ENCODE measurements at places on chromosomes 5 and 9.
A peak's percentile ranks its signal among the peaks of the same experiment; 100 is the strongest.

- no peak for DNase-seq
Observed at GRCh38 chr9:136578915-136579649, 33.2 kb upstream of the NOTCH1 start.

DNA sequence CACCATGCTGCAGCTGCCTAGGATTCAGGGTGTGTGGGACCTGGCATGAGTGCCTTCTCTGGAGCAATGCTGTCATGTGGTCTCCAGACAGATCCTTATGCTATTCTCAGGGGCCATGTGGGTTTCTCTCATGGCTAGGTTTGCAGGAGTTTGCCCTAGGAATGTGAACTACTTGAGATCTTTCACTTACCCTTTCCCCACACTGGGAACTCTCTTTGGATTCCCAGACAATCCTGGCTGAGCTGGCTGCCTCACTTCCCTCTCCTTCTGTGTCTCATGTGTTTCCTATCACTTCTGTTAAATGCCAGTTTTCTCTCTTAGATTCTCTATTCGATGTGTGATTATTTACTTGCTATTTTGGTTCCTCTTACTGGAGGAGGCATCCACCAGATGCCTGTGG lies 270.2 kb upstream of the RASA1 start:
- DNase-seq: no peak

DNA sequence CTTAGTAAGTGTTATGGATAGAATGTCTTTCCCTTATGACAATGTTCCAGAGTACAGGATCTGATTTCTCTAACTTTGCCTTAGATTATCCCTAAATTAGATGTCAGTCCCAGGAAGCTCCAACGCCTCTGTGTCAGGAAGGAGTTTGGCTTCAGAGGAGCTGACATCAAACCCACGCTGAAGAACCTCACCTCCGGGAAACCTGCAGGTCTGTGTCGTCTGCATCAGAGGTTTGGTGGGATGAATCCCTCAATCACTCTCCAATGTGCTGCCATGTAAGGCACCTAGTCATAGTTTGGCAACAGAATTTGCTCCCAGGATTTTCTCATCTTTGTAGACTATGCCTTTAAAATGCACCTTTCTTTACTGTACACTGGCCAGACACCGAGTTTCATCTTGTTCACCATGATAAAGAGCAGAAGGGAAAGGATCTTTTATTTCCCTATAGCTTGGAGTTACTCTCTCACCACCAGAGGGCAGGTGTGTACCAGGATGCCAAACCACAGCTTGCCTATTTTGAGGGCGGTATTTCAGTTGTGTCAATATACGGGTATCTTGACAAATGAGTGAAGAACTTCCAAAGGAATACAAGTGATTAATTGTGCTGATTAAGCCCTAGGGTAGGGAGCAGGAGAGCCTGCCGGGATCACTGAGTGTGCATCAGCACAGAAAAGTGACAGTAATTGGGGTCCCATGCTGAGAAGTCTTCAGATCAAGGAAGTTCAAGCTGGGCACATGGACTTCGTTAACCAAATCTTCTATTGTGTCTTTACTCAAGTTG lies 23.4 kb downstream of the MINAR2 start:
- peak; percentile 4 for DNase-seq

- no peak for DNase-seq
Observed at GRCh38 chr9:2086116-2086515, 71.0 kb downstream of the SMARCA2 start.

DNA sequence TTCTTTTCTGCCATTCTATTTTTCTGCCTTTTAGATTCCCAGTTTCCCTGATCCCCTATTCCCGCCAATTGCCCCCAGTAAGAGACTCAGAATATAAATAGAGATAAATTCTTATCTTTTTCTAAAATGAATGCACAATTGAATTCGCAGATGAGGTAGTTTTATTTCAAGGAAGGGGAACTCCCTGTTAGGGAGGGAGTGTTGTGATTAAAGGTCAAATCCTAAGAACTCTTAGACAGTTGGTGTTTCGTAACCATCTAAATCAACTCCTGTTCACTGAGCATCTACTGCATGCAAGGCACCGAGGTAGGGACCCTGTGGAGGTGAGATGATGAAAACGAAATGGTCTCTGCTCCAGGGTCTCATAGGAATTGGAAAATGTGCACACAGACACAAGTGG lies 7.7 kb upstream of the MAP3K1 start:
- DNase-seq: no peak
